Activated T-cell treated with anti-CD3 and anti-CD28 coated beads for 4 hours (primary cell): ENCODE measurements at places on chromosomes 13 and 19.

GRCh38 chr19:13995878-13996765 lies 10.0 kb downstream of the RFX1 start:
- DNase-seq: no peak

DNA sequence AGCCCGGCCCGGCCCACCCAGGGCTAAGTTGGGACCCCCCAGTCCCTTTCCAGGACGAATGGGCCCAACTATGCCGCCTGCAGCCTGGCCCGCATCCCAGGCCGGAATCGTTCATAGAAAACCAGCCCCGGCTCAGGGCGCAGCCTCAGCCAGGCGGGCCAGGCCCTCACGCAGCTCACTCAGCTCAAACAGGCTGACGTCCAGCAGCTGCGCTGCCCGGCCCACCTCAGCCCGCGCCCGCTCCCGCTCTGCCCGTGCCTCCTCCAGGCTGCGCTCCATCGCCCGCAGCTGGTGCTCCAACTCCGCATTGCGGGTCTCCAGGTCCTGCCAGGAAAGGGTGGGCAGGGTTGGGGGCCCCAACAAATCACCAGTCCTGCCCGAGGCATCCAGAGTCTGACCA lies 9.8 kb downstream of the DDX49 start:
- DNase-seq: no peak

DNA sequence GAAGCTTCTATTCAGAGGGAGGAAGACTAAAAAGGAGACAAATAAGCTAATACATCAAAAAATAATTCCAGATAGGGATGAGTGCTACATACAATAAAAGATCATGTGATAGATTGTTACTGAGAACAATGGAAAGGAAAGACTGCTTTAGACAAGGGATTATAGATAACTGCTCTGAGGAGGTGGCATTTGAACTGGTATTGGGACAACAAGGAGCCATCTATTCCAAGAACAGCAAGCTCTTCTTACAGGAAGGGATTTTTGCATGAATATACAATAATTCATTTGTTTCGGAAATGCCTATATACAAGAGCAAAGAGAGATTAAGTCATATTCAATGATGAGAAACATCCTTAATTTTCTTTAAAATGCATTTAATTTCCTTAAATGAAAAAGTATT lies 540.5 kb upstream of the KLF12 start:
- DNase-seq: no peak

DNA sequence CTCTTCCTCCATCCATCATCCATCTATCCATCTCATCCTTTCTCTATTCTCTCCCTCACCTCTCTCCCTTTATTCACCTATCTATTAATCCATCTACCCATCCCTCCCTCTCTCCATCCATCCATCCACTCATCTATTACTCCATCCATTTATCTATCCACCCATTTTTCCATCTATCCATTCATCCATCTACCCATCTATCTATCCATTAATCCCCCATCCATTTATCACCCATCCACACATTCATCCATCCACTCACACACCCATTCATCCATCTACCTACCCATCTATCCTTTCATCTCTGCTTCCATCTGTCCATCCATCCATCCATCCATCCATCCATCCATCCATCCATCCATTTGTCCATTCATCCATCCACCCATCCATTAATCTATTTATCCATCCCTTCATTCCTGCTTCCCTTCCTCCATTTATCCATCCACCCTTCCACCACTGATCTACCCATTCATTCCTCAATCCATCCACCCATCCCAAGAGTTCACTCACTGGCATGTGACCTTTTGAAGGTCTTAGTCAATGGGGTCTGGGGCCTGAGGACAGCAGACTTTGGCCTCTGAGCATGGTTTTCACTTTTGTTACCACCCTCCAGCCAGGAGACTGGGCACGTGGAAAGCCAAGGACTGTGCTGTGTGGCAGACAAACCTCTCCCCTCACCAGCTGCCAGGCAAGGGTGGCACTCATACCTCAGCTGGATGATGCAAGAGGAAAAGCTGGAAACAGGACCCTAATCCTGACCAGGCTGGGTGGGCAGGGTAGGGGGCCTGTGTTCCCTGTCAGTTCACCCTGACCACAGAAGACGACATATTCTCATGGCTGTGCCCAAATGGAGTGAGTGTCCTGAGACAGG lies 126.7 kb downstream of the URI1 start:
- no peak for DNase-seq

- DNase-seq: no peak
These were observed 111.2 kb downstream of the KLF5 start for GRCh38 chr13:73169971-73170370.

GRCh38 chr19:13277104-13277809 lies 127.0 kb downstream of the IER2 start:
- DNase-seq: peak; percentile 64

- no peak for DNase-seq
These were observed 674 bp downstream of the TRPC4 start for GRCh38 chr13:37868691-37869505.

DNA sequence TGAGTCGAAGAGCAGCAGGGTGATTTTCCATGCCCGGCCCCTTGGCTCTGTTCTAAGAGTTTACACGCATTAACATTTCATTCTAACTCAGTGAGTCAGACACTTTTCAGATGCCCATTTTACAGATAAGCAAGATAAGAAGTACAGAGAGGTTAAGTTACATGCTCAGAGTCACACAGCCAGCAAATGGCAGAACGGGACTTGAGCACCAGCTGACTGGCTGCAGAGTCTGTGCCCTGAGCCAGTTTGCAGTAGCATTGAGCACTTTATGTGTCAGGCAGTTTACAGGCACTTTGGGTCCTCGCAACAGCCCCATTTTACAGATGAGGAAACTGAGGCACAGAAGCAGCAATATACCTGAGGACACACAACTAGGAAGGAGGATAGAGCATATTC lies 19.0 kb downstream of the CCDC8 start:
- DNase-seq: no peak

DNA sequence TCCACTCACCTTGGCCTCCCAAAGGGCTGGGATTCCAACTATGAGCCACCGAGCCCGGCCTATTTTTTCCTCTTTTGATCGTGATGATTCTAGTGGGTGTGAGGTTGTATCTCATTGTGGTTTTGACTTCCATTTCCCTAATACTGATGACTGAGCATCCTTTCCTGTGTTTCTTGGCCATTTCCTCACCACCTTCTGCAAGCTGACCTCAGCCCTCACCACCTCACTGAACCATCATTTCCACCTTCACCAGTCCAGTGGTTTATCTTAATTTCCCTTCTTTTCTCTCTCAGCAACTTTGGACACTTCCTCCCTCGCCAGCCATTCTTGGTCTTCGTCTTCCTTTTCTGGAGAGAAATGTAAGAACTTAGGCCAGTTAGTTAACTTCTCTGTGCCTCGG lies 13.0 kb upstream of the BICRA start:
- no peak for DNase-seq

GRCh38 chr13:102905905-102906771 lies 60.3 kb downstream of the ERCC5 start:
- DNase-seq: no peak
